A549 treated with AZD2906 at 1 μM for 4 hours (cell line): ENCODE measurements at places on chromosomes 3 and 15. TPM values are rescaled to one million over a fixed set of nuclear protein-coding genes. Genes with fewer than 3 reads are reported as not detected.

The AHSG gene
- total RNA-seq, result 0.05 to 0.12 TPM (median 0.06 TPM) in 4 of 5 replicates, not detected in the other

The SEMA3F gene
- 14.4 to 21.6 TPM (median 19.7 TPM) in 5 replicates for total RNA-seq

The SAMD7 gene
- total RNA-seq, result not detected in 5 replicates

The LRTM1 gene
- total RNA-seq, result not detected in 5 replicates

The RAB5A gene
- 41.3 to 66.5 TPM (median 48.0 TPM) in 5 replicates for total RNA-seq

The SPTBN5 gene
- total RNA-seq, result 0.10 to 0.25 TPM (median 0.17 TPM) in 5 replicates

The FOXL2 gene
- total RNA-seq, result 3.0 to 4.6 TPM (median 4.5 TPM) in 5 replicates

The ACP3 gene
- total RNA-seq, result 0.03 to 0.11 TPM (median 0.05 TPM) in 3 of 5 replicates, not detected in the others

The GABRA5 gene
- 77.8 to 117 TPM (median 97.2 TPM) in 5 replicates for total RNA-seq
